ENCODE measurements at places on chromosomes 5 and 9. TPM values are rescaled to one million over a fixed set of nuclear protein-coding genes. Genes with fewer than 3 reads are reported as not detected.

Gene DAB2IP
- 14.4 TPM for total RNA-seq

Gene SPINK4
- total RNA-seq, result not detected

Gene DIRAS2
- 1.4 TPM for total RNA-seq

Gene LCN1
- total RNA-seq, result not detected

Gene PCDHB7
- total RNA-seq, result 0.11 TPM

Gene SVEP1
- total RNA-seq, result 42.2 TPM

Gene TLX3
- total RNA-seq, result not detected

Gene SQSTM1
- total RNA-seq, result 1,425 TPM

Gene SLC34A1
- total RNA-seq, result not detected

Gene CYSRT1
- 0.55 TPM for total RNA-seq

Gene MYOT
- total RNA-seq, result not detected

Gene TCF7
- 0.37 TPM for total RNA-seq

Gene CER1
- total RNA-seq, result not detected

Gene ELAVL2
- under 0.01 TPM for total RNA-seq

Gene TAF1L
- under 0.01 TPM for total RNA-seq

Gene PCA3
- total RNA-seq, result under 0.01 TPM

Gene MELK
- 17.2 TPM for total RNA-seq

Gene MOB3B
- total RNA-seq, result 0.12 TPM

Gene PRR7
- 4.9 TPM for total RNA-seq

Gene NINJ1
- total RNA-seq, result 35.1 TPM

Gene C5orf58
- not detected for total RNA-seq

Gene SLC6A3
- total RNA-seq, result not detected

Gene CORO2A
- 0.44 TPM for total RNA-seq

Gene VAV2
- total RNA-seq, result 17.4 TPM

Gene GRIN3A
- total RNA-seq, result not detected

Gene FBXW2
- total RNA-seq, result 36.2 TPM

Gene ZDHHC11B
- total RNA-seq, result 0.50 TPM

Gene AJM1
- total RNA-seq, result 1.4 TPM

Gene SMIM33
- not detected for total RNA-seq

Gene AMBP
- not detected for total RNA-seq

Gene SHOC1
- total RNA-seq, result not detected

Gene ADCY2
- total RNA-seq, result under 0.01 TPM

Gene NSG2
- not detected for total RNA-seq

Gene ACTBL2
- 0.11 TPM for total RNA-seq

Gene SHC3
- total RNA-seq, result 25.5 TPM

Gene IFNE
- 15.7 TPM for total RNA-seq

Gene CTXN3
- total RNA-seq, result not detected

Gene FAT2
- under 0.01 TPM for total RNA-seq

Gene PDLIM4
- total RNA-seq, result 107 TPM

Gene CYLC2
- total RNA-seq, result not detected

Gene SPATA31C1
- total RNA-seq, result not detected

Gene PCDHGB1
- total RNA-seq, result 0.44 TPM

Gene PCDHGC4
- 2.4 TPM for total RNA-seq

Gene PCDHB13
- 0.12 TPM for total RNA-seq

Gene C7
- total RNA-seq, result 0.12 TPM

Gene ORM2
- total RNA-seq, result not detected

Gene IQGAP2
- total RNA-seq, result 2.1 TPM

Measured in uterine smooth muscle cell (primary cell).